ENCODE measurements at places on chromosomes 3 and 15. TPM values are rescaled to one million over a fixed set of nuclear protein-coding genes. Genes with fewer than 3 reads are reported as not detected.

- peak overlapping the region; percentile 7 for H3K27ac ChIP-seq
- no peak for DNase-seq
- H3K4me1 ChIP-seq: peaks cover 60% of the 10 kb centered on the region
- H3K4me3 ChIP-seq: no peak overlapping the region
- H3K36me3 ChIP-seq: peaks cover 35% of the 10 kb centered on the region
These were observed 85.7 kb downstream of the ST6GAL1 start for GRCh38 chr3:187015903-187016638.

- H3K4me1 ChIP-seq: peaks cover 58% of the 10 kb centered on the region
- no peaks in the 10 kb centered on the region for H3K36me3 ChIP-seq
- H3K27ac ChIP-seq: peak overlapping the region; percentile 61
- DNase-seq: no peak
- no peak overlapping the region for H3K4me3 ChIP-seq
These were observed 19.2 kb upstream of the CYP11A1 start for GRCh38 chr15:74386496-74387140.

DNA sequence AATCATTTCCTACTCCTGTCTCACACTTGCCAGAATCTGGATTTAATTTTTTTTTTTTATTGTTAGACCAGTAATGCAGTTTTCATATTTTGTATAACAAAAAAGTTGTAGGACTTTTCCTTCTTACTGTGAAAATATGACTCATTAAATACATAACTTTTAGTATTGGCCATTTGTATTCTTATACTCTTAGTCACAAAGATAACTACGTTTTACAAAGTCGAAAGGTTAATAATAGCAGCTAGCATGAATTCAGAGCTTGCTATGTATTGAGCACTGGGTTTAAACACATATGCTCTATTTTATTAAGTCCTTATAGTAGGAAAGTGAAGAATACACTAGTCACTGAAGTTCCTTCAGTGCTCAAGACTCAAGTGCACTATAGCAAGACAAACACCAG is 43.1 kb downstream of the LRRN1 start:
- no peak overlapping the region for H3K27ac ChIP-seq
- H3K4me3 ChIP-seq: no peak overlapping the region
- no peaks in the 10 kb centered on the region for H3K4me1 ChIP-seq
- no peak for DNase-seq

DNA sequence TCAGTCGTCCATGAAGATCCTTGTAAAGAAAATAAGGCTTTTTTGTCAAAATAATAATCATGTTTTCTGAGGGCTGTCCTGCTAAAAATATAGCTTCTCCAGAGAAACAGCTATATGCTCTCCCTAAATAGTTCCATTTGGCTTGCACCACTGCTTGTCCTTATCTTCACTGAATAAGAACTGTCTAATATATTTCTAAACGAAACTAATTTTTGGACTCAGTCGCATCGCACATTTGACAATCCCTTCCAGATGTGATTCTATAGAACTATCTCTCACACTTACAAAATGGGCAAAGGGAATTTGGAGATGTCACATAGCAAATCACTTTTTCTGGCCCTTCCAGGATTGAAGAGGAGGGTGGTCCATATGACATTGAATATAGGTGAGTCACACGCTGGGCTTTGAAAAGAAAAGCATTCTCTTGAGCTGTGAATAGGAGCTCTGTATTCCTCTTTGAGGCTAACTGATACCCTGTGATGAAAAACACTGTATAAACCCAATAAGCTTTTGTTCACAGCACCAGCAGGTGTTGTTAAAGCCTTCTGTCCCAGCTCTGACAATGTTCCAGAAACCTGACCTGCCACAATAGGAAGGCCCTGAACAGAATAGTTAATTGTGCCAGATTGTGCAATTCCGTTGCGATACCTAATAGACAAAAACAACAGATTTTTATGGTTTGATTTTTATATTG is 1144.2 kb downstream of the ROBO2 start:
- H3K36me3 ChIP-seq: no peaks in the 10 kb centered on the region
- no peak overlapping the region for H3K27ac ChIP-seq
- no peak overlapping the region for H3K4me3 ChIP-seq
- no peaks in the 10 kb centered on the region for H3K27me3 ChIP-seq
- DNase-seq: no peak

DNA sequence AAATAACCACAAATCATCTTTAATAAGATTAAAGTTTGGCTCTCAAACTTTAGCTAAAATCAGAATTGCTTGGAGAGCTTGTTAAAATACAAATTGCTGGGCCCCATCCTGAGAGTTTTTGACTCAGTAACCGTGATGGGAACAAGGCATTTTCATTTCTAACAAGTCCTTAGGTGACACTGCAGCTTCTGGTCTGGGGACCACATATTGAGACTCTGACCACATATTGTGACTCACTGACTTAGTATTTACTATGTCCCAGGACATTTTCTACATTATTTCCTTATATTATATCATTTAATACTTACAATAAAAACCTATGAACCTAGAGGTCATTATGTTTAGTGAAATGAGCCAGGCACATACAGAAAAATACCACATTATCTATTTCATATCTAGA is 164.5 kb downstream of the ZMAT3 start:
- no peak overlapping the region for H3K27ac ChIP-seq
- H3K4me1 ChIP-seq: no peaks in the 10 kb centered on the region
- H3K4me3 ChIP-seq: no peak overlapping the region
- no peaks in the 10 kb centered on the region for H3K27me3 ChIP-seq
- no peak for DNase-seq

GRCh38 chr3:12462159-12462947 is 21.9 kb upstream of the TSEN2 start:
- no peak overlapping the region for H3K27ac ChIP-seq
- H3K4me1 ChIP-seq: peaks cover 7% of the 10 kb centered on the region
- H3K4me3 ChIP-seq: no peak overlapping the region
- peaks cover 2% of the 10 kb centered on the region for H3K27me3 ChIP-seq
- H3K36me3 ChIP-seq: no peaks in the 10 kb centered on the region

GRCh38 chr3:127170814-127171213 is 22.1 kb upstream of the PRR23E start:
- no peaks in the 10 kb centered on the region for H3K4me1 ChIP-seq
- DNase-seq: no peak
- peaks cover 12% of the 10 kb centered on the region for H3K27me3 ChIP-seq
- no peaks in the 10 kb centered on the region for H3K36me3 ChIP-seq
- no peak overlapping the region for H3K27ac ChIP-seq

DNA sequence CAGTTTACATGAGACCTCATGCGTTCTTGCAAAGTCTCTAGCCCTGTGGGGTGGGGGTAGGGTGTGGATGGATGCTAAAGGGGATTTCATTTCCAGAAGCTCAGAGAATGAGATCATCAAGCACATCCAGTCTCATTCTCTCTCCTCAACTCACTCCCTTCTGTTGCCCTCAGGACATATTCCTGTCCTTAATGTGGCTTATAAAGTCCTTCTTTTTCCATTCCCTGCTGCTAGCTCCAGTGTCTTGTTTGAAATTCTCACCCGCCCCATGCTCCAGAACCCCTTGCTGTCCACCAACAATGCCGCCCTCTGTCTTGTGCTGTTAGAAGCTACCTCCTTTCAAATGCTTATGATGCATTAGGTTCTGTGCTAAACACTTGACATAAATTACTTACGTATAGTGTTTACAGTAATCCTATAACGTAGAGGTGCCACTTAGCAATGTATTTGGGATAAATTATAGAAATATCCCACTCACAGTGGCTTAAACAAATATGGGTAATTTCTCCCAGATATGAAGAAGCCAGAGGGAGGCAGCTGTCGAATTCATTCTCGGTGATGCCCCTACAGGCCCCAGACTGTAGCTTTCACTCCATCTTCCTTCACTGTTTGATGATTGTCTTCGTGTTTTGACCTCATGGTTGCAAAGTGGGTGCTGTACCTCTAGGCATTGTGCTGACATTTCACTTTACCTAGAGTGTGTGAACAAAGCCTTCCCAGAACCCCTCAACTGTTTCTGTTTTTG is 273.1 kb upstream of the TBL1XR1 start:
- H3K4me3 ChIP-seq: no peak overlapping the region
- H3K4me1 ChIP-seq: peaks cover 5% of the 10 kb centered on the region
- H3K36me3 ChIP-seq: peaks cover 1% of the 10 kb centered on the region
- H3K27me3 ChIP-seq: no peaks in the 10 kb centered on the region

- peaks cover 7% of the 10 kb centered on the region for H3K4me1 ChIP-seq
- H3K4me3 ChIP-seq: peak overlapping the region; percentile 75
- DNase-seq: no peak
- no peaks in the 10 kb centered on the region for H3K36me3 ChIP-seq
- H3K27ac ChIP-seq: no peak overlapping the region
These were observed 32.0 kb downstream of the FOXL2 start for GRCh38 chr3:138914870-138915502.

DNA sequence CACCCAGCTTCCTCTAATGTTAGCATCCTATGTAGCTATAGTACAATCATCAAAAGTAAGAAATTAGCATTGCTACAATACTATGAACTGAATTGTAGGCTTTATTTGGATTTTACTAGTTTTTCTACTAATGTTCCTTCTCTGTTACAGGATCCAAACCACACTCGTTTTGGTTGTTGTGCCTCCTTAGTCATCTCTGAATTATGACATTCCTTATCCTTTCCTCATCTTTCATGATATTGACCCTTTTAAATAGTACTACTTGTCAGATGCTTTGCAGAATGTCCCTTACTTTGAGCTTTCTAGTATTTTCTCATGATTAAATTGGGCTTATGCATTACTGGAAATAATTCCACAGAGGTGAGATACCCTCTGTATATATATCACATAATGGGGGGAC is 265.4 kb downstream of the VPS13C start:
- H3K4me1 ChIP-seq: no peaks in the 10 kb centered on the region
- H3K27ac ChIP-seq: no peak overlapping the region
- DNase-seq: no peak
- H3K27me3 ChIP-seq: peaks cover 41% of the 10 kb centered on the region

- no peak for DNase-seq
- H3K4me1 ChIP-seq: no peaks in the 10 kb centered on the region
- H3K36me3 ChIP-seq: no peaks in the 10 kb centered on the region
These were observed 488.7 kb downstream of the RSL24D1 start for GRCh38 chr15:54707805-54708752.

GRCh38 chr15:88274553-88275460 is 18.3 kb upstream of the NTRK3 start:
- H3K27me3 ChIP-seq: peaks cover 23% of the 10 kb centered on the region
- no peaks in the 10 kb centered on the region for H3K4me1 ChIP-seq
- H3K4me3 ChIP-seq: no peak overlapping the region
- no peaks in the 10 kb centered on the region for H3K36me3 ChIP-seq
- peak; percentile 66 for DNase-seq

GRCh38 chr15:77475898-77476297 is 55.2 kb downstream of the HMG20A start:
- peaks cover 38% of the 10 kb centered on the region for H3K36me3 ChIP-seq
- no peaks in the 10 kb centered on the region for H3K27me3 ChIP-seq
- H3K4me1 ChIP-seq: peaks cover 13% of the 10 kb centered on the region
- DNase-seq: no peak

DNA sequence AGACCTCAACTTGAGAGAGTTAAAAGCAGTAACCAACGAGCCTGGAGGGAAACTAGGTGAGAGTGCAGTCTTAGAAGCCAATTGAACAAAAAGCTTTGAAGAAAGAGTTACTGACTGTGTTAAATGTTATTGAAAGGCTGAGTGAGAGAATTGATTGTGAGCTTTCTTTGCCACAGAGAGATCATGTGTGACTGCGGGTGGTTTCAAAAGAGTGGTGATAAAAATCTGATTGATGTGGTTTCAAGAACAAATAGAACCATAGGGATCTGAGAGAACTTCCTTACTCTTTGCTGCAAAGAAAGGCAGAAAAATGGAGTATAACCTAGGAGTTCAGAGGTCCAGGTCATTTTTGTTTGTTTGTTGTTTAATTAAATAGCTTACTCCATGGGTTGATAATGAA is 759.9 kb upstream of the ALCAM start:
- H3K4me1 ChIP-seq: no peaks in the 10 kb centered on the region
- DNase-seq: no peak
- no peak overlapping the region for H3K27ac ChIP-seq
- H3K36me3 ChIP-seq: no peaks in the 10 kb centered on the region
- no peak overlapping the region for H3K4me3 ChIP-seq

DNA sequence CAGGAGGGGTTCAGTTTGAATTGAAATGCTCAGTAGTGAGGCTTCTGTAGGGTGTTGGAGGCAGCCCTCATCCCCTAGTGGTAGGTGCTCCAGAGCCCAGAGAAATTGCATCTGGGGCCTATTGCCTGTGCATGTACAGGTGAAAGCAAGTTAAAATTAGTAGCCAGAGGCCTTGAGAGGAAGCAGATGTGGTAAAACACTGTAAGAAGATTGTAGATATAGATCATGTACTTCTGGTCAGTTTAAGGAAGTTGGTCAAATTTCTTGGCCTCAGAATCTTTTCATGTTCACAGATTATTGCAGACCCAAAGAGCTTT is 34.6 kb downstream of the IGSF10 start:
- H3K4me1 ChIP-seq: peaks cover 11% of the 10 kb centered on the region
- no peaks in the 10 kb centered on the region for H3K36me3 ChIP-seq
- H3K4me3 ChIP-seq: no peak overlapping the region
- DNase-seq: no peak
- no peak overlapping the region for H3K27ac ChIP-seq

- peaks cover 3% of the 10 kb centered on the region for H3K36me3 ChIP-seq
- no peak for DNase-seq
- no peak overlapping the region for H3K4me3 ChIP-seq
- peaks cover 18% of the 10 kb centered on the region for H3K4me1 ChIP-seq
These were observed 110.1 kb upstream of the TGFBR2 start for GRCh38 chr3:30496066-30496966.

DNA sequence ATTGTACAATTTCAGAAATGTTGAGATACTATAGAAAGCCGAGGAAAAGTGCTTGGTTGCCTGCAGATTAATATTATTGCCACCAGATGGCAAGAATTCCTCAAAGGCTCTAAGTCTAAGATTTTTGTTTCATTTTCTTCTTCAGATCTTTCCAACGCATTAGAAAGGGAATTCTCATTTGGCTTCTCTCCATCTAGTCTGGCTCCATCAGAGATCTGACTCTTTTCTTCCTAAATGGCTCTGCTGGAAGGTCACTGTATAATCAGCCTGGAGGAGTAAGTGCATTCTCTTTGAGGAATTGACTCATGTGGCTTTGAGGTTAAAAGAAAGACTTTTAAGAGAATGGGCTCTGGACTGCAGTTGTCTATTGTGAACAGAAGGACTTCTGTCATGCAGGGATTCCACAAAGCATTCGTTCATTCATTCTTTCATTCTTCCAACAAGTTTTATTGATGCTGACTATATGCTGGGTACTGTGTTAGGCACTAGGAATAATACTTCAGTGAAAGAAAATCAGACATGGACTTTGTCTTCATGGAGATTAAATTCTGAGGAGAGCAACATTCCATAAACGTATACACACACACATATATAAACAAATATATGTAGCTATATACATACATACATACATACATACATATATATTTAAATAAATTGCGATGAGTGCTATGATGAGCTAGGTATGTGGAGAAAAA is 55.3 kb downstream of the SLC28A2 start:
- peaks cover 8% of the 10 kb centered on the region for H3K4me1 ChIP-seq
- H3K27me3 ChIP-seq: peaks cover 38% of the 10 kb centered on the region
- no peaks in the 10 kb centered on the region for H3K36me3 ChIP-seq
- peak overlapping the region; percentile 40 for H3K4me3 ChIP-seq

Gene LRRC3B
- not detected for total RNA-seq

Gene SUCNR1
- total RNA-seq: not detected

Gene NEO1
- total RNA-seq: 3.4 TPM

Gene OR5K2
- not detected for total RNA-seq

Gene CCDC71
- total RNA-seq: 23.7 TPM

Gene GRAMD2A
- total RNA-seq: not detected

Gene PIGZ
- 2.6 TPM for total RNA-seq

Gene CHDH
- total RNA-seq: 0.53 TPM

Gene KLHL40
- not detected for total RNA-seq

Gene ACAP2
- 58.4 TPM for total RNA-seq

Data from activated CD8-positive, alpha-beta memory T cell treated with anti-CD3 and anti-CD28 coated beads, Interleukin-2, amount 10 ng/mL, durations not matched to agents 7 days and 5 days (primary cell).